ENCODE measurements at places on chromosomes 12 and 14.

- DNase-seq: no peak
Measured at GRCh38 chr14:99203080-99203479, 68.9 kb downstream of the BCL11B start.

DNA sequence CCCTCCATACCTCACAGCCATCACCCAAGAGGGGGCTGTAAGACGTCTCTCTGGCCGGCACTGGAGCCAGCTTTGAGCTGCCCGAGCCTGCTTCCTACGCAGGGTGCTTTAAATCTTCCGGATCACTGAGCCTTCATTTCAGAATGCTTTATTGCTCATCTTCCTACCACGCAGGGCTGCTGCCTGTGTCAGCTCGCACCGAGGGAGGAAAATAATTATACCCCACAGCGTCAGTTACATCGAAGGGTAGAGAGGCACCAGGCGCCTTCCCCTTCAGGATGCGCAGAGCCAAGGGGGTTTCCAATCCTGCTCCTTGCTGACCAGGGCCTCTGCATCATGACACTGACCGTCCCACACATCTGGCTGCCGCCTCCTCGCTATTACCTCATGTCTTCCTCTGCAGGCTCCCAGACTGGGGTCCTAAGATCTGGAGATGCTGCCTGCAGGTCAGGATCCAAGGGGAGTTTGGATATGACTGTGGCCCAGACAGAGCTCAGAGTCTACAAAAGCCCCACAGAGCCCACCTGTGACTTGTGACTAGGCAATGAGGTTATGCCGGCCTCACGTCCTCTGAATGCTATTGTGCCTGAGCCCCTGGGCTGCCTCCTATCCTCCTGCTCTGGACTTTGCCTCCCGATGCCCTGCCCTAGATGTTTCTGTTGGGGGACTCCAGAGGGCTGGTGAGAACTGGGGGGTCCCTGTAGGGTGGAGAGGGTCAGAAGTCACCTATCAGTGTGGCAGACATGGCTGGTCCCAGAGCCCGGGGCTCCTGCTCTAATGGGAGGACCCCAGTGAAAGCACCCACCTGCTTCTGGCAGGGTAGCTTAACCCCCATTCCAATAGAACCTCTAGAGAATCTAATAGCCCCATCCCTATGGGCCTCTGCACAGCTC is 220.3 kb upstream of the RTL1 start:
- DNase-seq: no peak

GRCh38 chr12:50221228-50222008 is 54.2 kb upstream of the CERS5 start:
- peak; percentile 66 for DNase-seq

- no peak for DNase-seq
Measured at GRCh38 chr12:99087278-99087677, 442.2 kb downstream of the APAF1 start.

DNA sequence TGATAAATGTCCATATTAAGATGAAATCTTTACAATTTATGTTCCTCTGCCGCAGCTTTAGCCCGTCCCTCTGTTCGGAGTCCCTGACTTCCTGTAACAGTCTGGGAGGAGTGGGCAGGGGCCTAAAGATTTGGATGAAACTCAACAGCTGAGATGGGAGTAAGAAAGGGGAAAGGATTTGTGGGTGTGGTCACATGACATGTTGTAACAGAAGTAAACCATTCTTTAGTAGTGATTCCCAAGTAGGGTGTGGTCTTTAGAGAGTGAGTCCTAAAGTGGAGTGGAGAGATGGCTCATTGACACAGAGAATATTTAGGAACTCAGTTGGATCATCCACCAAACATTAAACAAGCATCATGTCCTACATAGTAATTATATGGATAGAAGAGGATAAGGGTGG is 12.9 kb downstream of the TMEM117 start:
- no peak for DNase-seq

DNA sequence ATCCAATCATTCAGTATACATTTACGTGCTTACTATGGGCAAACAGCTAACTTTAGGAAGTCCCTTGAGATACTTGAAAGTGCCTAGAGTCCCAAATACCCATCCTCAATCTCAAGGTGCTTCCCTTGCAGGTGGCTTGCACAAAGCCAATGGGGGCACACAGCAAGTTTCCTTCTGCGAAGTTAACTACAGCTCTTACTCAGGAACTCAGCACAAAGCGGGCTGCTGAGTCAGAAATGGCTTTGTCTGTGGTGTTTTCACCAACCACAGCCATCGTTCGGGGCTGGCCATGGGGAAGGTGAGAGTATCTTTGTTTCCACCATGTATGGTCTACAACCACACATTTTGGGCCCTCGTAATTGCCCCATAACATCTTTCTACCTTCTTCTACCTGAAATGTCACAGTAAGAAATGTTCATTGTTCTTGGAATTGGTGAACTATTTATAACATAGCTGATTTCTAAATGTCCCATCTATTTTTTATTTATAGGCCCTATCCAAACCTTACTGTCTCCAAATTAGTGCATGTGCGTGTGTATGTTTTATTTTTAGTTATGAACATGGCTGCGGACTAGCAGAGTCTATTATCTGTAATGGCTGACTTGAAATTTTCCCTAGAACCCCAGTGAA is 13.9 kb downstream of the MFAP5 start:
- DNase-seq: no peak

DNA sequence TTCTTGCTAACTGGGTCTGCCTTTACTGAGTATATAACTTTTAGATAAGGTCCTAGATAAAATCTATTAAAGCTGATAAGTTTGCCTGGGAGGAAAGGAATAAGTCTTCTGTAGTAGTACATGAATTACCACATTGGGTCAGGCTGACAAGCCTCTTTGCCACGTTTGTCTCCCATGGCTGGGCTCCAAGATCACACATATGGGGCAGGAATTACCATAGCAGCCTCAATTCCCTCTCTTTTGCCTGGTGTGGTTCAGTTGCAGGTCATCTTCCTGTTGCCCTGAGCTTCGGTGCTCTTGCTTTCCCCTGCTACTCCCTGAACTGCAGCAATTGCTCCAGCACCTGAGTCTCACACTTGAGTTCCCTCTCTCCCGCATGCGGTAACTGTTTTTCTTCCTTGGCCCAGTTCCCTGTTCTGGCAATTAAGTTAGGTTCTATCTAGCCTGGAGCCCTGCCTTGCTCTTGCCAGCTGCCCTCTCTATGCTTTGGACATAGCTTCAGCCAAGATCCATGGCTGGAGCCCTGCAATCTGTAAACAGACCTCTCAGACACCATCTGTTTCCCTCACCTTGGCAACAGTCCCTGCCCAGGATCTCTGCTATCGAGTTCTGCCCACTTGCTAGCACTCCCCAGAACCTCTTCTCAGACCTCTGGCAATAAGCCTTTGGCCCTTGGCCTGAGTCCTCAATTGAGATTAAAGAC is 5.8 kb upstream of the GLT8D2 start:
- no peak for DNase-seq

DNA sequence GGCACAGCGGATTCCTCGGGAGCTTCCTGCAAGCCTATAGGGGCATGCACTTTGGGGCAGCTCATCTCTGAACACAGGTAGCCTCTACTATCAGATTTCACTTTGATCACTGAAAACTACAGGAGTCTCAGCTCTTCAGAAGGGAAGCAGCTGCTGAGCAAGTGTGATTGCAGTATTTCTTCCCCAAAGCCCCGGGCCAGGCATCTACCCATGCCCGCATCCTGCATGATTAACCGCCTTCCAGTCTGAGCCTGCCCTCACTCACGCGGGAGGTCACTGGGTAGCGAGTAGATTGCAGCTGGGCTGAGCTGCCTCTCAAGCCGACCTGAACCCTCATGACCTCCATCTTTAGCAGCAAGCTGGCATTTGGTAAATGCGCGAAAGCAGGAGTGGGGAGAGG is 334.7 kb downstream of the DPF3 start:
- DNase-seq: peak; percentile 29

DNA sequence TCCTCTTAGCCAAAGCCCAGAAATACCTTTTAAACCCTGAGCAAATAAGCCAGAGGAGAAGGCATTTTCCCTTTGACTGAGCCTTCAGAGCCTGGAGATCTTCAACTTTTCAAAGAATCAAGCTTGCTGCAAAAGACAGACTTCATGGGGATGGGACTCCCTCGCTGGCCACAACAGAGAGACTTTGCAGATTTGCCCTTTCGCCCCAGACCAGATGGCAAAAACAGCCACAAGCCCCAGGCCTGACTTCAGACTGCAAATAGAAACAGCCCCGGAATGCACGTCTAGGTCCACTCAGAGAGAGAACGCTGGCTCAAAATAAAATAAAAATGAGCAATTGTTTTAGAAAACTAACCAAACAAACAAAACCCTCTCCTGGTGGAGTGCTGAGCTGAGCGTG is 114.6 kb upstream of the MED13L start:
- DNase-seq: no peak

DNA sequence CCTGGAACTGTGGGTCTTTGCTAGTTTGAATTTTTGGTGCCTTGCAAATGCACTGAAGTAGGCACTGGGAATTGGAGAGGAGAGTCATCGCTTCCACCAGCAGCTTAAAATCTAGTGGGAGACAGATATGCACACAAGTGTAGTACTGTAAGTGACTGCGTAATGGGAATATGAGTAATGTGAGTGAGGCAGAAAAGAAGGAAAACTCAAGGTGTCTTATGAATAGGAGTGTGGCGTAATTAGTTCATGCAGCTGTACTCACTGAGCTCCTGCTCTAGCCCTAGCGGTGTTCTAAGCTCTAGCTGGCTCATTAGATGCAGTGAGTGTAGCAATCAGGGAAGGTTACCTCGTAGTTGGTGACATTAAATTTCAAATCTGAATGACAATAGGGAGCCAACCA is 2.8 kb downstream of the TCP11L2 start:
- no peak for DNase-seq

DNA sequence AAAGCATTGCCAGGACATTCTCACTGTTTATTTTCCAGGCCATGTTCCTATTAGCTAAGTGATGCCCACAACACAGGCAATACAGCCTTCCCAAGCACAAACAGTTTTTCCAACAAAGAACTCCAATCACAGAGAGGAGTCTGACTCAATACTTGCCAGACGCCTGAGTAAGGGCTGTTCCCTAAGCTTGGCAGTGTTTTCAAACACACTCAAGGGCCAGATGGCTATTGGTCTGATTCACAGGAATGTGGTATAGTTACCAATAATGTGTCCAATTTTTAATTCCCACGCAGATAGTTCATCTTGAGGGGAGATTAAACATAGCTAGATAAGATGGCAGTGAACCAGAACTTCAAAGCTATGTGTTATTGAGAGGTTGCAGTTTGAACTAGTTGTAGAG is 381.0 kb downstream of the SNAPC1 start:
- no peak for DNase-seq

GRCh38 chr14:67446371-67447032 is 34.5 kb upstream of the PLEK2 start:
- DNase-seq: no peak

Measured in foreskin melanocyte (primary cell).